ENCODE measurements at places on chromosomes 12 and 14.

GRCh38 chr12:29273178-29273843 is 107.7 kb downstream of the ERGIC2 start:
- DNase-seq, result no peak

- DNase-seq, result no peak
Measured at GRCh38 chr14:102588821-102589220, 3.6 kb upstream of the RCOR1 start.

- DNase-seq, result no peak
Measured at GRCh38 chr12:62694116-62694515, 227.5 kb downstream of the MON2 start.

- DNase-seq, result no peak
Measured at GRCh38 chr14:33742166-33742565, 208.7 kb downstream of the EGLN3 start.

DNA sequence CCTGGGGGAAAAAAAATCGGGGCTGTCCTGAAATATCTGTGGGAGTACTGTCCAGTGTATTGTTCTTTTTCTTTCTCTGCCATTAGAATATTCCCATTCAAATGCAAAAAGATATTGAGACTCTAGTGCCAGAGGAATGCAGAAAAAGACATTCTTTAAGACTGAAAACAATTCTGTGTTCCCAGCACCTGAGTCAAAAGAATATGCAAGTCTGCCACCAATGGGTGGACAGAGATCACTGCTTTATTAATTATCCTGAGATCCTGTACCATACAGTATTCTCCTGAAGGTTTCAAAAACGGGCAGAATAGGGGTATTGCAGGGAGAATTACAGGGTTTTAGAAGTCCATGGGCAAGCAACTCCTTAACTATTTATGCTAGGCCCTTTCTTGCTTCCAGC is 361.8 kb downstream of the C12orf50 start:
- DNase-seq, result no peak

DNA sequence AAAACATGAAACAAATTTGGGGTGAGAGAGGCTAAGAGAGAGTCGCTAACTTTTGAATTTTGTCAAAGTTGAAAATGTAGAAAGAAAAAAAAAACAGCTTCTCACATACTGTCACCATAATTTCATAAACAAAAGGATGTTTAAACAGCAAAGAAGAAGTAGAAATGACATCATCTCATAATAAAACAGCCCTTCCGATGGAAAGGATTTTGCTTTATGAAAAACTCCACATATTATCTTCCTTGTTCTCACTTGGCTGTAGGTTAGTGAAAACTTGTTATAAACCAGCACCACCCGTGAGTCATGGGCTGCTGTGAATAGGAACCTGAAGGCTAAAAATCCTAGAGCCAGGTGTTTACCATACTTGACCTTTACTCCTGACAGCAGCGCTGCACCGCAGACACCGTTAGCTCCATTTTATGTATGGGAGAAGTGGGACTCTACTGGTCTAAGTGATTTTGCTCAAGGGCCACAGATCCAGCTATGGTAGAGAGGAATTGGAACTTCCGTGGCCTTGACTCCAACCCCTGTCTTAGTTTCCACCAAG is 63.0 kb upstream of the VRK1 start:
- DNase-seq, result no peak

- no peak for DNase-seq
Measured at GRCh38 chr14:28577187-28577586, 189.4 kb upstream of the FOXG1 start.

- DNase-seq, result no peak
Measured at GRCh38 chr12:894226-894625, 55.3 kb downstream of the RAD52 start.

GRCh38 chr12:57491393-57492280 is 3.8 kb downstream of the MARS1 start:
- DNase-seq, result no peak

DNA sequence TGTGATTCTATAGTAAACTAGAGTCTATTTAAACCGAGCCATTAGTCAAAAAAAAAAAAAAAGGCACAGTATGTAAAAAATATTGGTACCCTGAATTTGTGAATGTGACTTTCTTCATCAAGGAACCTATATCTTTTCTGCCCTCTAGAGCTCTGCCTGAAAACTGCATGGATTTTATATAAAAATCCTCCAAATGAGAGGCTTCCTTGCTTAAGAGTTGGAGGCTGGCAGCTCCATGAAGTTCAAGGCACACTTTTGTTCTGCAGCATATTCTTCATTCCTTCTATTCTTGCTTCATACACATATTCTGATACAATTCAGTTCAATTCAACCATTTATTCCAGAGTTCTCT is 23.1 kb upstream of the NKX2-8 start:
- no peak for DNase-seq

GRCh38 chr12:21607701-21608100 is 3.1 kb upstream of the GYS2 start:
- no peak for DNase-seq

DNA sequence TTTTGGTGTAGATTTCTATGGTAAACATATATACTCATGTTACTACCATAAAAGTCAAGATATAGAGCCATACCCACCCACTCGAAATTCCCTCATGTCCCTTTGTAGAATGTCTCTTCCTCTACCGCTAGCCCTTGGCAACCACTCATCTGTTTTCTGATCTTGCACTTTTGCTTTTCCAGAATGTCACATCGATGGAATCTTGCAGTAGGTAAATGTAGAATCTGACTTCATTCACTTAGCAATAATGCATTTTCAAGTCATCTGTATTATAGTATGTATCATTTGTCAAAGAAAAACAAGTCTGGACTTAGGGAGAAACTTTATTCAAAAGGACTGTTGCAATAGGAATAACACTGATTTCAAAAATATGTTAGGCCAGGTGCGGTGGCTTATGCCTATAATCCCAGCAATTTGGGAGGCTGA is 19.3 kb upstream of the CLEC2D start:
- DNase-seq, result peak; percentile 48

DNA sequence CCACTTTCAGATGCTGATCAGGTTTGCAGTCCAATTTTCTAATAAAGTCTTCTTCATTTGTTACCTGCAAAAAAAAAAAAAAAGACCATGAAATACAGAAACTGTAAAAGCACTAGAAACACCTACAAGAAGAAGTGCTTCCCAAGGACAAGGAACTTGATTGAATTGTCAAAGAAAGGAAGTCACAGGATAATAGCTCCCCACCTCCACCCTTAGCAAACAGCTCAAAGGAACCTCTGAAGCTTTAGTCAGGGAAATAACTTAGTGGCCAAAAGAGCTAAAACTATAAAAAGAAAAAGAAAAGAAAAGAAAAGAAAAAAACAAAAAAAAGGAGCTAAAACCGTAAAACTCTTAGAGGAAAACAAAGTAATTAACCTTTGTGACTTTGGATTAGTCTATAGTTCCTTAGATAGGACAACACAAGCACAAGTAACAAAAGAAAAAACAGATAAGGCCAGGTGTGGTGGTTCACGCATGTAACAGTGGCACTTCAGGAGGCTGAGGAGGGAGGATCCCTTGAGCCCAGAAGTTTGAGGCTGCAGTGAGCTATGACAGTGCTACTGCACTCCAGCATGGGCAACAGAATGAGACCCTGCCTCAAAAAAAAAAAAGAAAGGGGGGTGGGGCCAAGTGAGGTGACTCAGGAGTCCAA is 28.5 kb downstream of the ZFYVE1 start:
- DNase-seq, result no peak

- no peak for DNase-seq
Measured at GRCh38 chr14:64707661-64708060, 3.4 kb downstream of the PLEKHG3 start.

GRCh38 chr12:14952299-14952921 is 9.0 kb downstream of the ARHGDIB start:
- DNase-seq, result peak; percentile 58

- no peak for DNase-seq
Measured at GRCh38 chr14:96631030-96631429, 128.8 kb downstream of the PAPOLA start.

- peak; percentile 61 for DNase-seq
Measured at GRCh38 chr12:93785249-93786010, 108.3 kb downstream of the CRADD start.

Data from CD8-positive, alpha-beta T cell (primary cell).